Astrocyte of the cerebellum (primary cell): ENCODE measurements at places on chromosomes 3 and 15.

- DNase-seq, result no peak
Observed at GRCh38 chr3:128598884-128599664, 51.5 kb downstream of the RPN1 start.

GRCh38 chr3:108334701-108335100 lies 38.4 kb downstream of the HHLA2 start:
- no peak for DNase-seq

DNA sequence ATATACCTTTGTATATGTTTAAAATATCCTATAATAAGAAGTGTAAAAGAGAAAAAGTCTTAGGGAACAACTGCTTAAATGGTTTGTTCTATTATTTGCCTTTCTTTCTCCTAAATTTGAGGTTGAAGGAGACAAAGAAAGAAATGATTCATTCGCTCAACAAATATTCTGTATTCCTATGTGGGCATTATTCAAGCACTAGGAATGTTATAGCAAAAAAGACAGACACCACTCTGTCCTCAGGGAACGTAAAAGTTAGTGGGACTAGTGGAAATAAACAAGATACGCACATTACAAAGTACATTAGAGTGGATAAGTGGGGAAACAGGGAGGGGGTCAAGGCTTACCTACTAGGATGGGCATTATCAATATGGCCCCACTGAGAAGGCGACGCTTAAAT lies 332.2 kb downstream of the LPP start:
- no peak for DNase-seq

GRCh38 chr3:136989781-136990524 lies 32.2 kb downstream of the IL20RB start:
- DNase-seq, result no peak
